ENCODE measurements at places on chromosomes 7 and 10.

DNA sequence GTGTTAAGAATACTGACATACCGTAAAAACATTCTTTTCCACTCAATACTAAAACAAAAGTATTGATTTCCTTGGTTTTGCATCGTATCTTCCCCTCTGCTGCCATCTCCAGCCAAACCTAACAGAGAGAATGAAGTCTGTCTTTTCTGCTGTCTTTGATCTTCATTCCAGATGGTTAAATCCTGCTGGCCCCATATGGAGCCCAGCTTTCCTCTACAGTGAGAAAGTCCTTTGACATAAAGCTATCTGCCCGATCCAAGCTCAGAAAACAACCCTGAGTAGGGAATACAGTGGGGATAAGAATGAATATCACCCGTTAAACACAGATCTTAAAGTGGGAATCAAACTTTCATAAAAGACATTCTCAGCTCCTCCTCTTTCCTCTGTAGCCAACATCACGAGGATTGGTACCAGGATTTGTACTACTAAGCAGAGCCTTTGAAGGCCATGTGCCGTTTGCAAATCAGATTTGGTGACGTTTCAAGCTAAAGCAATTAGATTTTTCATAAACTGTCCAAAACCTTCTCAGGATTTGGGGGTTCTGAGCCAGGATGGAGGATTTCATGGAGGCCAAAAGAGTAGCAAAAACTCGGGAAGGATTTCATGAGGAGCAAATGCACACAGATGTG lies 30.8 kb upstream of the GPAM start:
- no peak for DNase-seq

DNA sequence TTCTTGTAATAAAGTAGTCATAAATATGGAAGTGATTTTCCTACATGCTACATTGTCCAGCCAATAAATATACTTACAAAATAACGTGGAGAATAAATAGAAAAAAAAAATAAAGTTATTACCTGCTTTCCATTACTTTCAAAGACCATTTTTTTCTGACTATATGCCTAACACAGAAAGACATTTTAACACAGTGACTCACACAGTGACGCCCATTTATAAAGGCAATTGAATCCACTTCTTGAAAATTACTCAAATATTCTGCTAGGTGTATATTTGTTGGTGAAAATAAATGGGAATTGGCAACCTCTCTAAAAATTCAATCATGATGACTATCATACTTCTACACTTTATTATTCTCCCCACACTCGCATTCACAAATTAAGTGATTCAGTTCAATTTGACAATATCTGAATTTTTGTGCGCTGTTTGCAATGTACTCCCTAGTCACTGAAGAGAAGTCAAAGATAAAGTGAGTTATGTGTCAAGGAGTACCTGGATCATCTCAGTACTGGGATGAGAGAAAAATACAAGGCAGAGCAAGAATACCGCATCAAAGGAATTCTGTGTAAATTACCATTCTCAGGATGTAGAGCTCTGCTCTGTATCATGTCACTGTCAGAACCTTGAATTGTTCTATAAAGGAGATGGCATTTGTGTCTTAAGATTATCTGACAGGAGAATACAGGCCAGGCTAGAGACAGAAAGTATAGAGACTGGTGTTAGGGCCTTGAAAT lies 642.7 kb downstream of the IPMK start:
- no peak for DNase-seq

- DNase-seq, result no peak
Measured at GRCh38 chr10:88489107-88489506, 94.0 kb downstream of the RNLS start.

DNA sequence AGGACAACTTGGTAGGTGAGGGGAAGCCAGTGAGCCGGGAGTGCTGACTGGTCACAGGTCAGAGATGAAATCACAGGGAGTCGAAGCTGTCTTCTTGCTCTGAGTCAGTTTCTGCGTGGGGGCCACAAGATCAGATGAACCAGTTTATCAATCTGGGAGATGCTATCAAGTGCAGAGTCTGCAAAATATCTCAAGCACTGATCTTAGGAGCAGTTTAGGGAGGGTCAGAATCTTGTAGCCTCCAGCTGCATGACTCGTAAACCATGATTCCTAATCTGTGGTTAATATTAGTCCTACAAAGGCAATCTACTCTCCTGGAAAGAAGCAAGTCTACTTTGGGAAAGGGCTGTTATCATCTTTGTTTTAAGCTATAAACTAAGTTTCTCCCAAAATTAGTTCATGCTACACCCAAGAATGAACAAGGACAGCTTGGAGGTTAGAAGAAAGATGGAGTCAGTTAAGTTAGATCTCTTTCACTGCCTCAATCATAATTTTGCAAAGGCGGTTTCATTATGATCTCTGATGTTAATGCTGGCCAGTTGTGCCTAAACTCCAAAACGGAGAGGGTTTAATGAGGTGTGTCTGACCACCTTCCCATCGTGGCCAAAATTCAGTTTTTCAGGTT lies 8.4 kb upstream of the LMOD2 start:
- DNase-seq, result no peak

DNA sequence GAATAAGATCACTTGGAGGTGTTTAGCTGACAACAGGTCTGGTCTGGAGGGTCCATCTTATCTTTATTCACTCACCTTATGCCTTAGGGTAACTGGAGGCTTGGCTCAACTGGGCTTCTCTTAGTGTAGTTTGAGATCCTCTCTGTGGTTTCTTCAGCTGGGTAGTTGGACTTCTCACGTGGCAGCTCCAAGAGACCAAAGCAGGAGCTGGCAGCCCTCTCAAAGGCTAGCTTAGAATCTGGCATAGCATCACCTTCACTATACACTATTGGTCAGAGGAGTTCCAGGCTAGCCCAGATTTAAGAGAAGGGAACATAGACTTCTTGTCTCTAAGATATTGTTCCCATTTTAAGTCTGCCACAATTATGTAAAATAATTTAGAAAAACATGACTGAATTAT lies 16.4 kb downstream of the ADK start:
- no peak for DNase-seq

GRCh38 chr7:91543646-91544045 lies 279.4 kb downstream of the FZD1 start:
- DNase-seq, result no peak

DNA sequence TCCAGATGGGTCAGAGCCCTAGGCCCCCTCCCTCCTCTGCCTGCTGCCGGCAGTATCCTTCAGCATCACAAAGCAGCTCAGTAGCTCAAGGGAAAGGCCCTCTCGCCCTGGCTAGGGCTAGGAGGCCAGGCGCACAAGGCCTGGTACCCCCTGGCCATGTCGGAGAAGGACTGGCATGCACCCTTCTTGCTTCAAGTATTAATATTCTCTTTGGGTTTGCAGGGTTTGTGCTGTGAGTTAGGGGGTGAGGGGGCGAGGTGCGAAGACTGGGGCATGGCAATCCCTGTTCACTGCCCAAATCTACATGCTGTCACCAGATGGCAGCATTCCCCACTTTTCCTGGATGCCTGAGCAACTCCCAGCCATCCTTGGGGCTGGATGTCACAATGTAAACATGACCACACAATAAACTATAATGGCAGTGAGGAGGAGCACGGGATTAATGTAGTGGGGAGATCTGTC lies 105.2 kb downstream of the NEURL1 start:
- no peak for DNase-seq

DNA sequence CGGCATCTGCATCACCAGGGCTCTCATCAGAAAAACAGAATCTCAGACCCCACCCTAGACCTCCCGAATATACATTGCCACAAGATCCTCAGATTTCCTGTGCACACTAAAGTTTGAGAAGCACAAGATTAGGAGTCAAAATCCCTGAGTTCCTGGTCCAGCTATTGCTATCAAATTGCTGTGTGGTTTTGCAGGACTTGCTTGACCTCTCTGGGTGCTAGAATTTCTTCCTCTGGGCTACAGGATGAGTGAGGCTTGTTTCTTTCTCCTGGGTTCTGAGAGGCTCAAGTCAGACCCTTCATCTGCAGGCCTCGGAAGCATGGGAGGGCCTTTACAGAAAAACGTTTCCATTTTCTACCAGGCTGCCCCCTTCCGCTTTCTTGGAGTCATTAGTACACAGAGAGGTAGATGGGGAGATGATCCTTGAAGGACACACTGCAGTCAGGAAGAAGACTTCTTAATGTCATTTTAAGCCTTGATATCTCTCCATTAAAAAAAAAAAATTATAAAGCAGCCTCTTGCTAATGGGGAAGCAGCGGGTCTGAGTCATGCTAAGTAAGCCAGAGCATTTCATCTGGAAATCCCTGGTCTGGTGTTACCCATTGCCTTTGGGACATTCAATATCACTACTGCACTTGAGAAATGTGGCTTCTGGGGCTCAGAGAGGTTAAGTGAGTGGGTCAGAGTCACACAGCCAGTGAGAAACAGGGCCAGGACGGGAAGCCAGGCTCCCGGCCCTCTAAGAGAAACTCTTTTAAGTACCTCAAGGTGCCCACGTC lies 173.5 kb downstream of the KCNMA1 start:
- DNase-seq, result no peak

DNA sequence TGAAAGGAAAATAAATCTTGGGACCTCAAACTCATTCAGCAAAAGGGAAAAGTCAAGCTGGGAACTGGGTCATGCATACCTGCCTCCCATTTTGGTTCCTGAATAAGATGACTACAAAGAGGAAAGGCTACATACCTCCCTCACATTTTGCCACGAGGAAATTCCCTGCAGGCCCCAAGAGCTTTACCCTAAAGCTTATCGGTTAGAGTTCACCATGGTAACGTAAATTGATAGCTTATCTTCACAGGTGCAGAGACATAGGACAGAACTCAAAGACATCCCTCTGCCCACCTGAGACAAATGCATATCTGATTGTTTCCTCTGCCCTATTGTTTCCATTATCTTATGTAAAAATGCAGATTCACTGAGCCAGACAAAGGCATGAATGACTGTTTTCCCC lies 31.5 kb upstream of the GRB10 start:
- no peak for DNase-seq

DNA sequence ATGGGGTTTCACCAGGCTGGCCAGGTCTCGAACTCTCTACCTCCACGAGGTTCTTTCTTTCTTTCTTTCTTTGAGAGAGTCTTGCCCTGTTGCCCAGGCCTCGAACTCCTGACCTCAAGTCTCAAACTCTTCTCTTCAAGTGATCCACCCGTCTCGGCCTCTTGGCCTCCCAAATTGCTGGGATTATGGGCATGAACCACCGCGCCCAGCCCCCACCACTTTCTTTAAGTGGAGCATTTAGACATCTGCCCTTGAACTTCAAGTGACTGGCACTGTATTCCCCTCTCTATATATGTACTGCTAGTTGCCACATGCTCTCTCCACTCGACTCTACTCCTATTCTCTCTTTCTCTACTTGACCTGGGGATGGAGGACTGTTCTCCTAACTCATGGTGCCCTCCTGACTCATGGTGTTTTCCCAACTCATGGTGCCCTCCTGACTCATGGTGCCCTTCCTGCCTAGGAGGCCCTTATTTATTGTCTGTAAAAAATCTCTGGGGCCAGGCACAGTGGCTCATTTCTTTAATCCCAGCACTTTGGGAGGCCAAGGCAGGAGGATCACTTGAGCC lies 19.3 kb upstream of the ACHE start:
- DNase-seq, result no peak

DNA sequence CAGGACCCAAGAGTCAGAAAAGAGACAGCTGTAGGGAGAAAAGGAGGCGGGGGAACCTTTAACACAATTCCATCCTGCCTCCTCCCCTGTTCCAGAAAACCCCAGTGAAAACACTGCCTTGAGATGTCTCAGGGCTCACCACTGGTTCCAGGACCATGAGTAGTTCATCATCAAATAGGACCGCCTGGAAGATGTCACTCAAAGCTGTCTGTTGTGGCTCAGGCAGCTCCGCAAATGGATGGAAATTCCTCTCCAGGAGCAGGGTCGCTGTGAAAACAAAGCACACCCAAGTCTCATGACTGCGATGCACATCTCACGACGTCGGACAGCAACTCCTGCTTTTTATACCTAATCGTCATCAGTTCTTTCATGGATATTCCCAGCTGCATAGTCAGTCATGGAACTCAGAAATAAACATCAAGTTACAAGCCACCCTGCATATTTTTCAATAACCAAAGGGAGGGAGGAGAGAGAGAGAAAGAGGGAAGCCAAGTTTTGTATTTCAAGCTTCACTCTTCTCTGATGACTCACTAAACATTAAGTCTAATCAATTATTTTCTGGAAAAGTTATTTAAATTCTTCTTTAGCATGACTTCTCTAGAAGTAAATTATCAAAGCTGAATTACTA lies 49.2 kb downstream of the GSDME start:
- DNase-seq, result no peak

DNA sequence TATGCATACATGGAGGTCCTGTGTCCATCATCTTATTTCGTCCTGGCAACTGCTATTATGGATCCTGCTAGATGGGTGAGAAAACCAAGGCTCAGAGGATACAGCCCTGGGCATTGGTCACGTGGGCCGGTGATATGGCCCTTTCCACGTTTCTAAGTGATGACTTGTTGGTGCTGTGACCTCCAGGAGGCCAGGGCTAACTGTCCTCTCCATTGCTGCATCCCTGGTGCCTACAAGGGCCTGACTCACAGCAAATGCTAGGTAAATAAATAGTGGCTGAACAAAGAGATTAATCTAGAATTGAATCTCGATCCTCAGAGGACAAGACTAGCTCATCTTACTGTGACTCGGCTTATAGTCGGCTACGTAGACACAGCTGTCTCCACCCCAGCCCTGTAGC lies 78.6 kb downstream of the FAM53B start:
- no peak for DNase-seq

- no peak for DNase-seq
Measured at GRCh38 chr7:70694971-70695794, 436.8 kb upstream of the GALNT17 start.

- no peak for DNase-seq
Measured at GRCh38 chr7:158077934-158078910, 509.4 kb downstream of the PTPRN2 start.

GRCh38 chr7:75649462-75649861 lies 89.3 kb downstream of the HIP1 start:
- no peak for DNase-seq

- DNase-seq, result no peak
Measured at GRCh38 chr7:93799750-93800357, 90.7 kb downstream of the TFPI2 start.

DNA sequence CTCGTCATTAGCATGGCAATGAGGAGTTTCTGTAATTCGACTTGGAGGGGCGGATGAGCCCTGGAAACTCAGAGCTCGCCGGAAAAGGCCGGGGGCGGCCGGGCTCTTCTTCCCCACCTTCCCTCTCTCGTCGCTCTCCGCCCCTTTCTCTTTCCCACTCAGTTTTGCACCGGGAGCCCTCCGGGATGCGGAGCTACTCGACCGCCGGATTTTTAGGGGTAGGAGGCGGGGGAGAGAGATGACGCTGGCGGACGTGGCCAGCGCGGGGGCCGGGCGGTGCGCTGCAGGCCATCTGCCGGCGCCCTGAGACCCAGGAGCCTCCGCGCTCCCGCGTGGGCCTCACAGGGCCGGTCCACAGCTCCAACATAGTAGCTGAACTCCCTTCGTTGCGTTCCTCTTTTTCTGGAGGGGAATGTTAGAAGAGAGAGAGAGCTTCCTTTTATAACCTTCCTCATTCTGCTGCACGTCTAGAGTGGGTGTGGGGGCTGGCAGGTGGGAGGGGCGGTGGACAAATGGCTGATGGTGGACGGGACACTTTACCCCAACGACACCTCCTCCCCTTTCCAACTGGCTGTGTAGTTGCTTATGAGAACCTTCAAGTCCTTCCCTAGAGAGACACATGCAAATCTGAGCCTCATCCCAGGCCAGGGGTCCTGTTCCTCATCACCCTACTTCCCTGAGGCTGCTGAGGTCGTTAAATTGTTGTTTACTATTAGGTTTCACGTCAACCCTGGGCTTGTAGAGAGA lies 1.1 kb upstream of the HOXA1 start:
- no peak for DNase-seq

Data from NCI-H446 treated with DMSO at 0.1 percent for 48 hours (cell line).